Coronary artery (tissue), 2 donors: ENCODE measurements at places on chromosomes 1 and 21.

DNA sequence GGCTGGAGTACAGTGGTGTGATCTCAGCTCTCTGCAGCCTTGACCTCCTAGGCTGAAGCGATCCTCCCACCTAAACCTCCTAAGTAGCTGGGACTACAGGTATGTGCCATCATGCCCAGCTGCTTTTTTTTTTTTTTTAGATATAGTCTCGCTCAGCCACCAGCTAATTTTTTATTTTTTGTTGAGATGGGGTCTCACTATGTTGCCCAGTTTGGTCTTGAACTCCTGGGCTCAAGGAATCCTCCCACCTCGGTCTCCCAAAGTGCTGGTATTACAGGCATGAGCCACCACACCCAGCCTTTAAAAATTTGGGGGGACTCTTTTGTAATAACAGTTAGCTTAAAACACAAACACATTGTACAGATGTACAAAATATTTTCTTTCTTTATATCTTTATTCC, 1.7 kb upstream of the SNX27 start:
- no peak for DNase-seq

- DNase-seq, result no peak
These were observed 179.5 kb downstream of the LRRC7 start for GRCh38 chr1:69747207-69747606.

DNA sequence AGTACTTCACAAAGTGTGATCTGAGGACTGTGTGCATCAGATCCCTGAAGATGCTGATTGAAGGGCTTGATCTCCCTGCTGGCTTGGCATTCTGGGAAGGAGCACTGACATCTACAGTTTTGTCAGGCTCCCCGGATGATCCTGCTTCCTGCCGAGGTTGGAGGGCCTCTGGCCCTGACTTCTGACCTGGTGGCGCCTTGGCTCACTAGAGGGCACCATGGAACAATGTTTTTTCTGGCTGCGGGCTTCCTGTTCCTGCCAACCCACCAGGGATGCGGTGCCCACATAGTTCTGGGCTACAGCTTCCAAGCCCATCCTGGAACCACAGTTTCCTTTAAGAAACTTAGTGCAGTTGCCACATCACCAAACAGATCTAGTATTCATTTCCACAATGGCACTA, 38.8 kb upstream of the RASAL2 start:
- no peak for DNase-seq

DNA sequence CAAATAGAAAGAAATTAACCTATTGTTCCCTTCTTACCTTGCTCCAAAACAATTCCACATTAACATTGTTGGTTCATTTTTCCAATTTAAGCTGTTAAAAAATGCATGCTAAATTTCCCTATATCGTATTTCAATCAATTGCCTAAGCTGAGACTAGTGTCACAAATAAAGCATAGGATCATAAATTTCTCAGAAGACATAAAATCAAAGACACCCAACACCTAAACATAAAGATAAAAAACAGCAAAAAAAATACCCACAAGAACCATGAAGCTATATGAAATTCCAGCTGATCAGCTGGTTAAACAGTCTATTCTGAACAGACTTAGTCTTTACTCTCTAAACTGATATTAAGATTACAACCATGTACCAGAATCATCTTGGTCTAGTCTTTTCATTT, 32.3 kb downstream of the ACBD6 start:
- no peak for DNase-seq

DNA sequence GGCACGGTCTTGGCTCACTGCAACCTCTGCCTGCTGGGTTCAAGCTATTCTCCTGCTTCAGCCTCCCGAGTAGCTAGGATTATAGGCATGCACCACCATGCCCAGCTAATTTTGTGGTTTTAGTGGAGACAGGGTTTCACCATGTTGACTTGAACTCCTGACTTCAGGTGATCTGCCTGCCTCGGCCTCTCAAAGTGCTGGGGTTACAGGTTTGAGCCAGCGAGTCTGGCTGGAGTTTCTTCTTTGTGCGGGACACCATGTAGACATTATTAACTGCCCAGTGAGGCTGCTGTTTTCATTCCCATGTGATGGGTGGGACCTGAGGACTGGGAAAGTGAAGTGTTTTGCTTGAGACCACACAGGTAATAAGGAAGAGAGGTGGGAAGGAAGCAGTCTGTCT, 23.3 kb downstream of the PLA2G5 start:
- no peak for DNase-seq

- no peak for DNase-seq
These were observed 192.0 kb downstream of the DHRS3 start for GRCh38 chr1:12426030-12426429.

DNA sequence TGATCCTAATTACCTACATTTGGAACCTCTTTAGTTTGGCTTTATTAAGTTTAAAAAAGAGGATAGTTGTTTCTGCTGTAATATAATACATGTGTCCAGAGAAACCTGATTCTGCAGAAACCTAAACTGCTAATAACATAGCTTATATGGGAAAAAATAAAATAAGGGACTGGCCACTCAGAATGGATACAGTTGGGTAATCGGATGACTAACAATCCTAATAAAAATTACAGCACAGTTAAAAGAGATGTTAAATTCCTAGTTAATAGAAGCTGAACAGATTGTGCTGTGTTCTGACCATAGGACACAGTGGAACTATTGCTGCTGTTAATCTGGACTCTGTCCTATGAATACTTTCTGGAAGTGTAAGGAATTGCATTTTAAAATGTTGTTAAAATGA, 16.0 kb downstream of the ARV1 start:
- no peak for DNase-seq

DNA sequence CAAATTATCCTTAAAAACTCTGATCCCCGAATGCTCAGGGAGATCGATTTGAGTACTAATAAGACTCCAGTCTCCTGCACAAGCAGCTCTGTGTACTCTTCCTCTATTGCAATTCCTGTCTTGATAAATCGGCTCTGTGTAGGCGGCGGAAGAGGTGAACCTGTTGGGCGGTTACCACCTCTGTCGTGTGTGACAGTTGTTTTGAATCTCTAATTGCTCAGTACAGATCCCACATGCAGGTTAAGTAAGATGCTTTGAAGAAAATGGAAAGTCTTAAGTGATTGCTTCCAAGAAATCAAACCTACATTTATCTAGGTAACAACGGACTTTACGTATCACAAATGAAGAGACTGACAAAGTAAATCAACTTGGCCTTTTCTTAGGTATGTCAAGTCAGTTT, 35.5 kb downstream of the COA6 start:
- DNase-seq, result no peak

- DNase-seq, result no peak
These were observed 689 bp upstream of the GPR137B start for GRCh38 chr1:236141447-236142252.

GRCh38 chr1:5977494-5978444, 14.5 kb downstream of the NPHP4 start:
- DNase-seq, result no peak

- DNase-seq, result no peak
These were observed 55.9 kb upstream of the RCC1 start for GRCh38 chr1:28449904-28450303.

GRCh38 chr1:79161077-79161476, 154.5 kb upstream of the ADGRL4 start:
- no peak for DNase-seq

DNA sequence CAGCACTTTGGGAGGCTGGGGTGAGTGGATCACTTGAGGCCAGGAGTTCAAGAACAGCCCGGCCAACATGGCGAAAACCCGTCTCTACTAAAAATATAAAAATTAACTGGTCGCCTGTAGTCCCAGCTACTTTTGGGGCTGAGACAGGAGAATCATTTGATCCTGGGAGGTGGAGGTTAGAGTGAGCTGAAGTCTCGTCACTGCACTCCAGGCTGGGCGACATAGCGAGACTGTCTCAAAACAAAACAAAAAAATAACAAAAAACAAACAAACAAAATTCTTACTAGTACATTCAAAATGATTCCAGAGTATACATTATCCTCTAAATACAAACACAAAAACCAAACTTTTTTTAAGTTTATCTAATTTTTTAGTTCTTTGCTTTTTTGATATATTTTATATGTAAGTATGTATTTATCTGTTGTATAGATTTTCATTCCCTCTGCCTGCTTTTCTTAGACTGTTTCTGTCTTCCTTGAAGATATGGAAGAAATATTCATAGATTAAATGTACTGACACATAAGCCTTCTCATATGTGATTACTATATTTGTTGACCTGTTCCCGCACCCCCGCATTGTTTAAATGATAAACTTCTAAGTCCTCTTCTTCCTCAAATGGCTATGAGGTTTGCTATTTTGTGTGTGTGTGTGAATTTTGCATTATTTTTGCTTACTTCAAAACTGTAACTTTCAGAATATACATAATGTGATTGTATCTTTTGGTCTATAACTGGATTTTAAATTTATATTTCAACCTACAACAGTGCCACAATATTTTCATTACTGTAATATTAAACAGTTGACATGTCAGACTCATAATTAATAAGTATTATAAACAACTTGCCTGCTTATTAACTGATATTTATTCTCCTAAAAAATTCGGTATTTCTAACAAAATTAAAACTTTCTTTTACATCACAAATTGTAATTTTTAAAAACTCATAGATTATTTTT, 1674.1 kb upstream of the B3GALT2 start:
- no peak for DNase-seq

GRCh38 chr1:16119504-16119903, 36.4 kb downstream of the EPHA2 start:
- DNase-seq, result no peak

DNA sequence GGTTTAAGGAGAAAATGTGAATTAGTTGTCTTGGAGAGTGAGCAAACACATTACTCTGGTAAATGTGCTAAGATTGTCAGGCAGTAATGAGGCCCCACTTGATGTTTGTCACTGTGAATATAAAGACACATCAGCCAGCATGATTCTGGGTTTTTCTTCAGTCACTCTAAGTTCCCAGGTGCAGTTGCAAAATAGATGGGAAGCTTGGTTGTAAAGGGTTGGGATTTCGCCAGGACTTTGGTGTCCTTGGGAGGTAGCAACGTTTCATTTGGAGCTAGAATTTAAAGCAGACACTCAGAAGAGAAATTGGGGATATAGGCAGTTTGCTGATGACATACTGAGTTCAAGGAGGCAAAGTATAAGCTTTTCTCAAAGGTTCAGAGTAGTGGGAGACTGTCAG, 154.3 kb downstream of the MAST2 start:
- no peak for DNase-seq

- no peak for DNase-seq
These were observed 13.0 kb downstream of the CAPN8 start for GRCh38 chr1:223652436-223652941.

GRCh38 chr1:169776440-169776839, 18.3 kb downstream of the METTL18 start:
- no peak for DNase-seq

GRCh38 chr1:116738673-116739370, 15.4 kb upstream of the CD2 start:
- no peak for DNase-seq

DNA sequence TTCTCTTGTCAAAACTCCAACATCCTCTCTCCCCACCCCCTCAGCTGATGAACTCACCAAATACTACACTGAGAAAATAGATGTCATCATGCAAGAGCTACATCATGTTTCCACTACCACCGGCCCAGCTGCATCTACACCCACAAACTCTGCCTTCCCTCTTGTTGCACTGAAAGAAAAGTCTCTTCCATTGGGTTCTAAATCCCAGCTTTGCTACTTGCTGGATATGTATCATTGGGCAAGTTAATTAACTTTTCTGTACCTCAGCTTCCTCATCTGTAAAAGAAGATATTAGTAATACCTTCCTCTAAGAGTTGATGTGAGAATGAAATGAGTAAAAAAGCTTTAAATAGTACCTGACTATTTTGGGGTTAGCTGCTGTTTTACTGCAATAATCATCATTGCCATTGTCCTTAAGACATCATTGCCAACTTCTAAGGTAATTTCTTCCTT, 108.6 kb downstream of the OLFML2B start:
- DNase-seq, result no peak

GRCh38 chr1:37792943-37793686, 532 bp upstream of the MANEAL start:
- no peak for DNase-seq

- DNase-seq, result peak; percentile 54
These were observed 145.0 kb downstream of the ZSCAN20 start for GRCh38 chr1:33617451-33617850.

GRCh38 chr1:35882586-35882944, 444 bp upstream of the AGO1 start:
- no peak for DNase-seq

DNA sequence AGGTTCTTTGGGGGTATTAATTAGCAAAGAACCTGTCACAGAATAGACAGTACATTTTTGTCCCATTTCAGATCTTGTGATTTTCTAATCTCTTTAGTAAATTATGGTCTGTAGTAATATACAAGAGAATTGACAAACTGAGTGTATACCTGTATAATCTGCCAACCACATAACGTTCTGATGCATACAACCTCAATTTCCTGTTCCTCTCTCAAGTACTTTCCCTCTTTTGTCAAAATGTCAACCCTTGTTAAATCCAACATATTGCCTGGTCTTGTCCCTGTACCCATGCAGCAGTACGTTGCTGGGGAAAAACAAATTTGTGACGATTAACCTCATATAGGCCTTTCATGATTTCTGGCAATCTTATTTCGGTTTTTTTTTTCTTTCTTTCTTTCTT, 1.1 kb downstream of the ARV1 start:
- DNase-seq, result no peak

DNA sequence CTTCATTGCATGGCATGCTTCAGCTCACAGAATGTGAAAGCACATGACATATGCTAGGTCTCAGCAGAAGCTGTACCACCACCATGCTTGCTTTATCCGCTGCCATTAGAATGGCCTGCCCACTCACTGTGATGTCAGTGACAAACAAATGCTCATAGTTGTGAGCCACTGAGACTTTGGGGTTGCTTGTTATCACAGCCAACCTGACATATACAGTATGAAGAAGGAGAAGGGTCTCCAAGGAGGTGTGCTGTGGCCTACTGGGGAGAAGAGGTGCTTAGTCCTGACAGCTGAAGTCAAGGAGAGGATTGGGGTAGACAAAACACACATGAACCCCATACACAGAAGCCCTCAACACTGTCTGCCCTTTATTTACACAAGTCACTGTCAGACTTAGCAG, 19.5 kb upstream of the TENT5C start:
- DNase-seq, result no peak

- no peak for DNase-seq
These were observed 2.1 kb upstream of the EFNA1 start for GRCh38 chr1:155125511-155125945.
